ENCODE measurements at places on chromosomes 5 and 9.

GRCh38 chr5:28734396-28734795 lies 1696.0 kb upstream of the CDH9 start:
- DNase-seq, result no peak

GRCh38 chr9:128473104-128473503 lies 17.3 kb downstream of the ODF2 start:
- no peak for DNase-seq

GRCh38 chr5:150438873-150439546 lies 10.5 kb downstream of the RPS14 start:
- DNase-seq, result no peak

- no peak for DNase-seq
These were observed 84.7 kb downstream of the NR3C1 start for GRCh38 chr5:143318833-143319232.

DNA sequence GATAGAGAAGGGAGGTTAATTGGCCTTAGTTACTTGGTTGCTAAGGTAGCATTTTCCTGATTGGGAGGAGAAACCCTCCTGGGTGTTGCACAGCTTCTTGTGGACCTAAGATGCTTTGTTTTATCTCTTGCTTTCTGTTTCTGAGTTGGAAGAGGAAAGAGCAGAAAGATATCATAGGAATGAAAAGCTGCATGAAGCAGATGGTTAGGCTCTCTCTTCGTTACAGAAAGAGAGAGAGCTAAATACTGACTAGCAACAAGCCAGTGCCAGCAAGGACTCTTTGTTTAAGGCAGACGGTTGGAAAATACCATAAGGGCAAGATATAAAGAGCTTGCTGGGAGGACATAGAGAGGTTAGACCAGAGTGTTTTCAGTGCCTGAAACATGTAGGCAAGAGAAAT lies 103.1 kb downstream of the ATG10 start:
- no peak for DNase-seq

GRCh38 chr9:118962426-118962825 lies 406.8 kb downstream of the BRINP1 start:
- no peak for DNase-seq

- DNase-seq, result no peak
These were observed 437.7 kb downstream of the SPOCK1 start for GRCh38 chr5:137061382-137061781.

DNA sequence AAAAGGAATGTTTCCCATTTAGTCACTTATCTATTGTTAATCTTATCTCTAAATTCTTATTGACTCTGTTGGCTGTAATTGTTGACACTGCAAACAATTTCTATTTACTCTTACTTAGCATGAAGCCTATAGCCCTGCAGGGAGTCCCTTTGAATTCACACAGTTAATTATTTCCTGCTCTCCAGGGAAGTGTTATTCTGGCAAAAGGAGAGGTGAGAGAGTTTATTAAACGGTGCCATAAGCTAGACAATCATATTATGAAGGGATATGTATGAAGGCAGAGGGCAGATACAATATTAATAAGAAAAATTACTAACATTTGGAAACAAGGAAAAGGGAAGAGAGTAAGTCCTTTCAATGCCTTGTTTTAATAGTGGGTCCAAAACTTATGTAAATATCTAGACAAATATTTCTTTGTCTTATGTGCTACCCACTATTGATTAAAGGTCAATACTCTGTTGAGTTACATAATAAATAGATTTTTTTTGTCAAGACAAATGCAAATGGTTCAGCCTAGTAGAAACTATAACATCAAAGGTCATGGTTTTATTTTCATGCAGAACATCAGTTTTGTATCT lies 107.1 kb downstream of the CDH18 start:
- no peak for DNase-seq

DNA sequence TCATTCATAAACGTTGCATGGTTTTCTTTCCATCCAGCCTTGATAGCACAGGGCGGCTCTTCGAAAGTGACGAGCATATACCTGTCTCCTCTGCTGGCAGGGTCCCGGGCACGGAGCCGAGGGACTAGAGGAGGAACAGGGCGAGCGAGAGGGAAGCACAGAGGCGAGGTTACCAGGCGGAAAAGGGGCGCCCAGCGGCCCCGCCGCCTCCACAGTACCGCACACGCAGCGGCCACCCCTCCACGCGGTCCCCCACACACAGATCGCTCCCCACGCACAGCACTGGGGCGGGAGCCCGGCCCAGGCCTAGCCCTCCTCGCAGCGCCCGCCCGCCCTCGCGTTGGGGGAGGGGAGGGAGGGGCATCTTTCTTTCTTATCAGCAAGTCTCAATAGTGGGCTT lies 296.6 kb upstream of the DAB2 start:
- no peak for DNase-seq

DNA sequence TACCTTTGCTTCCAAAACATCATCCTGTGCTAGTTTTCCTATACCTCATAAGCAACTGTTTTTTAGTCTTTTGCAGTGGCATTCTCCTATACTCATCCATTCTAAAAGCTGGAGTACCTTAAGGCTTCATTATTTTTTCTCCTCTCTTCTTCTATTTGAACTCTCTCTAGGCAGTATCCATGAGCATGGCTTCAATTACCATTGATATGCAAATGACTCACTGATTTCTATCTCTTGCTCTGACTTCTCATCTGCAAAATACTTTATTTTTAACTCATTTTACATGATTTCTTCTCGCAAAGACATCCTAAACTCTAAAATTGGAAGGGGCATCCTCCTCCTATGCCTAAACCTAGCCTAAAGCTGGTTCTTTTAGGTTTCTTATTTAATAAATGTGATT lies 365.1 kb upstream of the NUDT12 start:
- no peak for DNase-seq

GRCh38 chr5:123746683-123747360 lies 234.8 kb downstream of the CSNK1G3 start:
- DNase-seq, result no peak
